ENCODE measurements at places on chromosomes 4 and X. TPM values are rescaled to one million over a fixed set of nuclear protein-coding genes. Genes with fewer than 3 reads are reported as not detected.

Gene HTRA3
- total RNA-seq = 0.05 TPM

Gene SAGE1
- 20.4 TPM for total RNA-seq

Gene TAF7L
- total RNA-seq = 1.1 TPM

Gene DIPK2B
- total RNA-seq = not detected

Gene ZMYM3
- total RNA-seq = 15.0 TPM

Gene TBX22
- not detected for total RNA-seq

Gene SCLT1
- total RNA-seq = 11.7 TPM

Gene ARR3
- total RNA-seq = not detected

Gene PHKA1
- total RNA-seq = 4.0 TPM

Gene ADAM29
- not detected for total RNA-seq

Gene THAP9
- total RNA-seq = 6.5 TPM

Gene ARHGAP36
- total RNA-seq = not detected

Gene RAB33A
- 0.18 TPM for total RNA-seq

Gene H2BW1
- total RNA-seq = not detected

Gene FABP2
- total RNA-seq = not detected

Gene TLL1
- not detected for total RNA-seq

Gene ITIH6
- not detected for total RNA-seq

Gene ZNF81
- total RNA-seq = 7.1 TPM

Gene PDLIM3
- 73.2 TPM for total RNA-seq

Gene MAGED4B
- 32.1 TPM for total RNA-seq

Gene MAGEE2
- total RNA-seq = not detected

Gene ETDB
- total RNA-seq = not detected

Gene CD38
- 0.16 TPM for total RNA-seq

Gene NKRF
- 8.4 TPM for total RNA-seq

Gene NAA11
- total RNA-seq = 11.0 TPM

Gene DTHD1
- total RNA-seq = not detected

Gene SSX4B
- 0.42 TPM for total RNA-seq

Gene EREG
- total RNA-seq = not detected

Gene SH3RF1
- 4.1 TPM for total RNA-seq

Gene MSANTD1
- not detected for total RNA-seq

Gene SOD3
- total RNA-seq = not detected

Gene STK32B
- 3.1 TPM for total RNA-seq

Gene STOX2
- 2.5 TPM for total RNA-seq

Gene RENBP
- 12.3 TPM for total RNA-seq

Gene MAGEA1
- 2.2 TPM for total RNA-seq

Gene TECRL
- total RNA-seq = not detected

Gene C1QTNF7
- total RNA-seq = not detected

Gene PLP1
- total RNA-seq = 543 TPM

Gene CTAG1A
- total RNA-seq = not detected

Gene CFAP299
- not detected for total RNA-seq

Gene DMP1
- total RNA-seq = not detected

Gene BMP3
- not detected for total RNA-seq

Gene CYSLTR1
- total RNA-seq = not detected

Gene LRRC66
- not detected for total RNA-seq

Gene FRMPD3
- not detected for total RNA-seq

Gene CEP135
- 4.8 TPM for total RNA-seq

Gene F8
- total RNA-seq = 0.50 TPM

Gene DCAF12L1
- not detected for total RNA-seq

Gene PABPC1L2A
- not detected for total RNA-seq

Gene SHISA3
- total RNA-seq = not detected

Gene SPARCL1
- not detected for total RNA-seq

Gene UGT2B15
- total RNA-seq = not detected
